Fibroblast of the aortic adventitia (primary cell): ENCODE measurements at places on chromosomes 6 and 20. TPM values are rescaled to one million over a fixed set of nuclear protein-coding genes. Genes with fewer than 3 reads are reported as not detected.

DNA sequence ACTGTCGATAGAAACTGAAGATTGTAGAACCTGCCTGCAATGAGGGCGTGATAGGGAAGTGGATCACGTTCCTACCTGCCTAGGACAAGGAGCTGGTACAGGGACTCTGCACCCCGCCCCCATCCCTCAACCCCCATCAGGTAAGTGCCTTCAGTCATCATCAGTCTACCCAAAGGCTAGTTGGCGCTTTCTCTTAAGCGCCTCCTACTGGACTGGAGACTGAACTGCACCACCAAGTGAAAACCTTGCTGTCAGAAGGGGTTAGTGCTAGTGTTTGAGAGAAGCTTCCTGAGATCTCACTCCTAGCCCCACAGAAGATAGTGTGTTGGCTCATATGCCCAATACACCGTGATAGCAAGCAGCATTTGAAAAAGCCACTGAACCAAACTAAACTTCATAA lies 706.5 kb upstream of the MAN1A1 start:
- no peak for DNase-seq

DNA sequence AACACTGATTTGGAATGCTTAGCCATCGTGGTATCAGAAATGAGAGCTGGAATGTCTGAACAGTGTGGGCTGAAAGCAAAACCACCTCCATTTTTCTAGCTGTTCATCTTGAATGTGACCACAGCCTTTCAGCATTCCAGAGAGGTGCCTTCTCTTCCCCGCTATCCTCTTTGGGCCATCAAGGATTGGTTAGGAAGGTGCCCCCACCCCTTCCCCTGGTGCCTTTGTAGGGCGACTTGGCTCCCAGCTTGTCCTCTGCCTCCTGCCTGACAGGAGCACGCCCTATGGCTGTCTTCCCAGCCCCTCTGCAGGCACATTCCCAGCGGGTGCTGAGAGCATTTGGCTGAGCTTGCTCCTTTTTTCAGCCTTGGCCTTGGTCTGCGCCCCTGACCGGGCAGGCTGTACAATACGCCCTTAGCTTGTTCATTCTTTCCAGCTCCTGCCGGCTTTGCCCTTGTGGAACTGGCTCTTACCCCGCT lies 97.5 kb downstream of the ARMC2 start:
- peak; percentile 93 for DNase-seq

GRCh38 chr20:45441746-45442145 lies 25.8 kb downstream of the PIGT start:
- no peak for DNase-seq

DNA sequence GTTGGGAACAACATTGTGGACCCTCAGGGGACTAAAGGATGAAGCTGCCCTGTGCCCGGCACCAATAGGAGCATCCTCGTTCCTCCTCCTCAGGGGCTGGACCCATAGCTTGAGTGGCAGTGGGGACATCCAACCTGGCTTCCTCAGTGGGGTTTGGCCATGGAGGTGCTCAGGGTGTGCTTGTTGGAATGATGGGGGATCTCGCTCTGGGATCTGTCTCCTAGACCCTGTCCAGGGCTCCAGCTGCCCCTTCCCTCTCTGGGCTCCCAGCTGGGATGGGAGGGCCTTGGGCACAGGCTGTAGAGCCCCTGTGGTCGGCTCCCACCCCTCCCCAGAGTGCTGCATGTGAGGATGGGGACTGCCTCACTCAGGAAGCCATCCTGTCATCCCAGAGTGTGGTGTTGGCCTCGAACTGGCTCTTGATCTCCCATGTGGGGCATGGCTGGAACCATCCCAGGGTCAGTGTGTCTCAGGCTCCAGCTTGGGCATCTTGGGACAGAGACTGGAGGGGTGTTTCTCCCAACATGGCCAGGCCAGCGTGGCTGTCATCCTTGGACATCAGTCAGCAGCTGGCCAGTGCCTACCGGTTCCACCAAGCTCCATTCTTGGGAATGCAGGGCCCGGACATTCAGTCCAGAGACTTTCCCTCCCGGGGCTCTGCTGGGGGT lies 9.5 kb upstream of the MYT1 start:
- no peak for DNase-seq

GRCh38 chr6:65350530-65350929 lies 356.5 kb downstream of the EYS start:
- DNase-seq, result no peak

The FERMT1 gene
- 2.9 and 8.8 TPM in 2 replicates for total RNA-seq

The BANF2 gene
- not detected in 2 replicates for total RNA-seq
